ENCODE measurements at places on chromosomes 3 and 15. TPM values are rescaled to one million over a fixed set of nuclear protein-coding genes. Genes with fewer than 3 reads are reported as not detected.
A peak's percentile ranks its signal among the peaks of the same experiment; 100 is the strongest.

LSAMP gene
- total RNA-seq, result 10.1 TPM

PRTG gene
- 0.02 TPM for total RNA-seq

RARRES1 gene
- not detected for total RNA-seq

PRSS50 gene
- total RNA-seq, result not detected

ZNF385D gene
- not detected for total RNA-seq

PDZRN3 gene
- total RNA-seq, result 0.24 TPM

CSPG5 gene
- 21.7 TPM for total RNA-seq

XCR1 gene
- not detected for total RNA-seq

C3orf20 gene
- 0.17 TPM for total RNA-seq

CD200 gene
- not detected for total RNA-seq

TEX55 gene
- total RNA-seq, result not detected

ZMYND10 gene
- 1.0 TPM for total RNA-seq

C3orf85 gene
- not detected for total RNA-seq

EPHA3 gene
- total RNA-seq, result 25.7 TPM

ONECUT1 gene
- not detected for total RNA-seq

GRCh38 chr3:45472795-45473194 lies 84.4 kb downstream of the LARS2 start:
- peak; percentile 24 for DNase-seq

DNA sequence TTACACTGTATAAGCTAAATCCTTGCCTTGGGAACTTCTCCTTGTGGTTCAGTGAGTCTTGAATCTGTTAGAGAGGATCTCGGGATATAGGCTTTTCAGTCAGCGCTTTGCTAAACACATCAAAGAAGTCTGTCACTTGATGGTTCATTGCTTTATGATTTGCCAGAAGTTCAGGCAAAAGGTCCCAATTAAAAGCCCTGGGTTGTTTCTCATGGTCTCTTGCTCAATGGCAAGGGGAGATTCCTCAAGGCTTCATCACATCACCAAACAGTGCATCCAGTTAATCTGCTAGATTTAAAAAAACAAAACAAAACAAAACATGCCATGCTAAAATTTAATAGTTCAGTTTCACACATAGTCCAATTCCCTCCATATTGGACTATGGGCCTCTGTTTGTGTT lies 114.8 kb downstream of the FILIP1L start:
- DNase-seq, result no peak

DNA sequence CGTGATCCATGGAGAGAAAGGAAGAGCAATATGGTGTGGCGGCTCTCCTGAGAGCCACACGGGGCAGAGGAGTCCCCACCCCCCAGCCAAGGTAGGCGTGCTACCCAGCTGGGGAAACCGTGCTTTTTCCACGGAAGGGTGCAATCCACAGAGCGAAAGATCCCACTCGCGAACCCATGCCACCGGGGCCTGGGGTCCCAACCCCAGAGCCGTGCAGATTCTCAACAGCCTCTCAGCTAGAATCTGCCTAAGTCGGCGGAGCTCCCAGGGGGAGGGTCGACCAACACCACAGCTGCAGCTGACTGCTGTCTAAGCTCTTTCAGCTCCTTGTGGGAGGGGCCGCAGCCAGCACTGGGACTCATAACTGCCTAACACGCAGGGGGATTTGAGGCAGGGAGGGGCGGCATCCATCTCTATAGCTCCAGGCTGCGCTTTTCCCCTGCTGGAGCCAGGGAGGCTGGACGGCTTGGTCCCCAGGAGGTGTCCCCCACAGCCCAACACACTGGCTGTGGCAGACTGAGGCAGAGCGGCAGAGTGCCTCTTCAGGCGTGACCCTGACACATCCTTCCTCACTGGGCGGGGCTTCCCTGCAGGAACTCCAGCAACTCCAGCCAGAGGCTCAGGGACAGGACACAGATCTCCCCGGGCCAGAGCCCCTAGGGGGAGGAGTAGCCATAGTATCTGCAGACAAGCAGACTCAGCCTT lies 107.6 kb upstream of the ZBTB20 start:
- DNase-seq, result no peak

- DNase-seq, result no peak
These were observed 3.2 kb upstream of the ITIH1 start for GRCh38 chr3:52774066-52774713.

- peak; percentile 63 for DNase-seq
These were observed 353.3 kb downstream of the LPP start for GRCh38 chr3:188507244-188507720.

DNA sequence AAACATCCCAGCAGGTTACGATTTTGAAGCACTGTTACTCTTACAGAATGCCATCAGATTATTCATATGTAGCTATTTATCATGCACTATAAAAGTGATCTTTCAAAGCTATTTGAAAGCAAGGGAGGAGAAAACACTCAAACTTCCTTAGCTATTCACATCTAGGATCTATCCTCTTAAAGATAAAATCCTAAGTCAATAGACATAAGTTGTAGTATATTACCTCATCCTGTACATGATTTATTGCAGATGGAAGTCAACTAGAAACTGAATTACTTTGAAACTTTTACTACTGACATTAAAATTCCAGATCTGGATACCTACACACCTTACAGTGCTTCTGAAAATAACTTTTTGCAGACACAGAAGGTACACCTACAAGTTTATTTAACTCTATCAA lies 197.2 kb downstream of the MEIS2 start:
- DNase-seq, result no peak

DNA sequence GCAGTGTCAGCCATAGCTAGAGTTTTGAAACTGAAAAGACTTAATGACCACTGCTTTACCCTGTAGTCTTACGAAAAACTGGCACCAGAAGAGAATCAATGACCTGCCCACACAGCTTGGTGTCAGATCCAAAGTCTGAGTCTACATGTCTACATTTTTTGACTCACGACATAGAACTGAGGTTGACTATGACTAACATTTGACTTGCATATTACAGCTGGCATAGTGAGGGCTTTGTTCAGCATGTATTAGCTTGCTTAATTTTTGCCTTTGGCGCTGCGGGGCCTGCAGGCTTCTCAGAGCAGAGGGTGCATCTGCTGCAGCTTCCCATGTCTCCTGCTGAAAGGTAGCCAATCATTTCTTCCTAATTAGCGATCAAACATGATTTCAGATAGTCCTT lies 167.0 kb downstream of the EBLN2 start:
- no peak for DNase-seq

DNA sequence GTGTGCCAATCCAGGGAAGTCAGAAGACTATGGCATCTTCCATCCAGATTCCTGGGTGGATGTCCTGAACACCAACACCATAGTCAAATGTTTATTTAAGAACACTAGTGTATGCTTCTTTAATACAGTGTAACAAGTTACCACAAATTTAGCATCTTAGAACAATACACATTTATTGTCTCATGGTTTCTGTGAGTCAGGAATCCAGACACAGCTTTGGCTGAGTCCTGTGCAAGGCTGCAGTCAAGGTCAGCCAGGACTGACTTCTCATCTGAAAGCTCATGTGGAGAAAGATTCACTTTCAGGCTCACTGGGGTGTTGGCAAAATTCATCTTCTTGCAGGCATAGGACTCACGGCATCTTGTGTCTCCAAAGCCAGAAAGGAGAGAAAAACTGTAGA lies 143.4 kb downstream of the ANXA2 start:
- no peak for DNase-seq

- DNase-seq, result no peak
These were observed 720 bp upstream of the TNIK start for GRCh38 chr3:171460725-171461524.

DNA sequence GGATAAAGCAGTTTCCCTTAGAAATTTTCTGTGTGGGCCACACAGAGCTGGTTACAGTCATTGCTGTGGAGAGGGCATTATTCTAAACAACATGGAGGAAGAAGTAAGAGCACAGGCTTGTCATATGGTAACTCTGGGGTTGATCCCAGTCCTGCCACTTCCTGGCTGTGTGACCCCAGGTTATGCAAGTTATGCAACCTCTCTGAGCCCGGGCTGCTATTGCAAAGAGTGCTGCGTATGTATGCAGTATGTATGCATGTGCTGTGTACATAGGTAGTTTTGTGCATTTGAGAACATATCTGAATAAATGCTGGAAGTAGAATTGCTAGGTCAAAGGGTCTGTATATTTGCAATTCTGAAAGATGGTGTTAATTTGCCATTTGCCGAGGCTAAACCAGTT lies 9.2 kb downstream of the SPSB4 start:
- no peak for DNase-seq

DNA sequence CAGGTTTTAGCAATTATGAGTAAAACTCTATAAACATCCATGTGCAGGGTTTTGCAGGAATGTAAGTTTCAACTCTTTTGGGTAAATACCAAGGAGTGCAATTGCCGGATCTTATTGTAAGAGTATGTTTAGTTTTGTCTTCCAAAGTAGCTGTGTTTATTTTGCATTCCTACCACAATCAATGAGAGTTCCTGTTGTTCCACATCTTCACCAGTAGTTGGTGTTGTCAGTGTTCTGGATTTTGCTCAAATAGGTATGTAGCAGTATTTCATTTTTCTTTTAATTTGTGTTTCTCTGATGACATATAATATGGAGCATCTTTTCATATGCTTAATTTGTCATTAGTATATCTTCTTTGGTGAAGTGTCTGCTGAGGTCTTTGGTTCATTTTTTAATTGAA lies 185.1 kb upstream of the GALNT15 start:
- DNase-seq, result no peak

- DNase-seq, result no peak
These were observed 21.1 kb downstream of the IL1RAP start for GRCh38 chr3:190534986-190535385.

GRCh38 chr15:85473455-85473854 lies 93.1 kb downstream of the AKAP13 start:
- no peak for DNase-seq

DNA sequence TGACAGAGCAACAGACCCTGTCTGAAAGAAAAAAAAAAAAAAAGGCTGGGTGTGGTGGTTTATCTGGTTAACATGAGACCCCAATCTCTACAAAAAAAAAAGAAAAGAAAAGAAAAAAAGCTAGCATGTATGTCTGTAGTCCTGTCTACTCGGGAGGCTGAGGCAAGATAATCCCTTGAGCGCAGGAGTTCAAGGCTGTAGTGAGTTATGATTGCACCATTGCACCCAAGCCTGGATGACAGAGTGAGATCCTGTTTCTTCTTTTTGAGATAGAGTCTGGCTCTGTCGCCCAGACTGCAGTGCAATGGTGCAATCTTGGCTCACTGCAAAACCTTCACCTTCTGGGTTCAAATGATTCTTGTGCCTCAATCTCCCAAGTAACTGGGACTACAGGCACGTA lies 8.4 kb upstream of the DHX30 start:
- DNase-seq, result no peak

DNA sequence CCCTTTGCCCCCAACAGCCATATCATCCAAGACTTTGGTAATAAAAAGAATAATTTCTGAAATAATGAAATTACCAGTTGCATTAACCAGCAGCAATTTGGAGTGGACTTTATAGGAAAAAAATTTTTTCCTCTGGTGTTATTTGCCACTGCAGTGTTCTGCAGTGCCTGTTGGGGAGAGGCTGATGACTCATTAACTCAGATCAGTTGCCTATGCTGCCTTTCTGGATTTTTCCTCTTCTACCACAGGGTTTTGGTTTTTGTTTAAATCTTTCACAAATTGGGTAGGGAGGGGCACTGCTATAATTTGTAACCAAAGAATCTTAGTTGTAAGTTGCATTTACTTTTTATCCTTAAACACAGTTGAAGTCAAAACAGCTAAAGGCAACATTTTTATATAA lies 22.7 kb downstream of the ATP6V1A start:
- DNase-seq, result peak; percentile 22

DNA sequence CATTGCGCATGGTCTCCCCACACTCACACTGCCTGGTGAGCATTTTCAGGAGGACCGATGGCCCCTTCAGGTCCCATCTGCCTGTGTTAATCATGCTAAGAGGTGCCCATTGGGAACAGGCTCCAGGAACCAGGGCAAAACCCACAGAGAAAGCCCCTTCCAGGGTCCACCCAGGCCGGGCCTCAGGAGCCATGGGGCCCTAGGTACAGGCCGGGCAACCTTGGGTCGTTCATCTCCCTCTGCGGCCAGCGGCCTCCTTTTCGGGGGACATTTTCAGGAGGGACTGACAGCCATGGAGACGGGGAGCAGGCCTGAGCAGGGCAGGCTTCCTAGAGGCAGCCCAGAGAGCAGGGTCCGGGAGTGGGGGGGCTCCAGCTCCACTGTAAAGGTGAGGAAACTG lies 68.0 kb upstream of the TAMM41 start:
- no peak for DNase-seq

DNA sequence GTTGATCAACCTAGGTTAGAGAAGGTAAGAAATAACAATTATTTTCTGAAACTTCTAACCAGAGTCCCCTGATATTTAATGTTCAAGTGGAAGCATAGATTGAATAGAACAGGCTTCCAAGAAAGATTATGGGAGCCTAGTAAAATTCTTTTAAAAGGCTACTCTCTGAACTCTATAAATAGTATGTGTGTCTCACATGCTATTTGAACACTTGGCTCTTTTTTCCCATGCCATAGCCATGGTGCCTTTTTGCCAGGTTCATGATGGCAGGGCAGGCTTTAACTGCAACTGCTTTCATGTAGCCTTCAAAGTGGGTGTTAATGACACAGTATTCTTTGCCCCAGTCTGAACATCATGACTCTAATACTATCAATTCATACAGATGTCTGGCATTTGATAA lies 22.9 kb upstream of the STRIT1 start:
- DNase-seq, result no peak

DNA sequence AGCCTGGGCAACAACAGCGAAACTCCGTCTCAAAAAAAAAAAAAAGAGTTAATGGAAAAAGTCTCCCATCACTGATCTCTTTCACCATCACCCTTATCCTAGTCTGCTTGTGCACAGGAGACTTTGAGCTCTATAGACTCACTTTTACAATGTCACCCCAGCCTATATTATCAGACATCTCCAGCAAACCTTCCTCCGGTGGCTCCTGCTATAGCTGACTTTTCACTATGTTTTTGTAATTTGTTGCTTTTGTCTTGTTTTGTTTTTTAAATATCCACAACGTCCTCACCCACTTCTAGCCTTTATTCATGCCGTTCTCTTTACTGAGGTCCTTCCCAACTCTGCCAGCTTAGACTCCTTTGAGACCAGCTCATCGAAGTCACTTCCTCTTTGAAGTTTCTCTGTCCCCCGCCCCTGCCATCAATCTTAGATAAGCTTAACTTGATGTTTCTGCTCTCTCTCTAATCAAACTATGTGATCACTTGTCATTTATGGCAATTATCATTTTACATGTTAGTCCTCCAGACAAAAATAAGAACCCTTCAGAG lies 82.7 kb upstream of the CHD2 start:
- DNase-seq, result no peak

DNA sequence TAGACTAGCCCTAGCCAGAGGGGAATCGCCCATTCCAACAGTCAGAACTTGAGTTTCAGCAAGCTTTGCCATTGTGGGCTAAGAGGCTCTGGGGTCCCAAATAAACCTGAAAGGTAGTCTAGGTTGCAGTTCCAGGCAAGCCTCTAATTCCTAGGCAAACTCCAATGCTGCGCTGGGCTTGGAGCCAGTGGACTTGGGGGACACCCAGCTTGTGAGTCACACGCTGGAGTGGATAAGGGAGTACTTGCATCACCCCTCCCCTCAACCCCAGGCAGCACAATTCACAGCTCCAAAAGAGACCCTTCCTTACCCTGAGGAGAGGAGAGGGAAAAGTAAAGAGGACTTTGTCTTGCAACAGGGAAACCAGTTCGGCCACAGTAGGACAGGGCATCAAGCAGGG lies 105.2 kb upstream of the DPPA4 start:
- no peak for DNase-seq

GRCh38 chr3:55873523-55874254 lies 386.6 kb upstream of the WNT5A start:
- no peak for DNase-seq

All from A673 (cell line).